ELR (cell line): ENCODE measurements at places on chromosomes 16 and 17.

DNA sequence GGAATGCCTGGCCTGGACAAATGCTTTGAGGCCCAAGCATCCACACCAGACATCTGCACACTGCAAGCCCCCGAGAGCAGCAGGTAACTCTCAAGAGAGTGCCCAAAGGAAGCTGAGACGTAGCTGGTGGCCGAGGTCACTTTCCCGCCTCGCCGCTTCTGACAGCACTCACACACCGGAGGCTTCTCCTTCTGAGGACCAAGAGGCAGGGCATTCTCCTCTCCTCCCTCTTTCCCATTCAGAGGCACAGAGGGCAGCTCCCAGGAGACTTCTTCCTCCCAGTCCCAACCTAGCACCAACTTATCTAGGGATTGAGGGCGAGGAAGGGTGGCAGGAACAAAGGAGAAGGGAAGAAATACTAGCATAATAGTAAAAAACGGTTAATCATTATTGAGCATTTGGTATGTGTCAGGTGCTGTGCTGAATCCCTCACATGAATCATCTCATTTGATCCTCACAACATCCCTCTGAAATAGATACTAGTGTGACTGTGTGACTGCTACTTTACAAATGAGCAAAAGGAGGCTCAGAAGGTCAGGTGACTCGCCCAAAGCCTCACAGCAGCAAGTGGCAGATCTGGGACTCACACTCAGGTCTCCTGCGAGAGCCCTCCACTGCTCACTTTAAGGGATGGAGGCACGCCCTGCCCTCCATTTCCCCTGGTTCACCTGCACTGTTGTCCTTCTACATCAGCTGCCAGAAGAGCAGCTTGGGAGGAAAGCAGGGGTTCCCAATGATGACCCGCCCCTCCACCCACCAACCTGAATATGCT, 41.8 kb downstream of the MYO18A start:
- DNase-seq: peak; percentile 82

DNA sequence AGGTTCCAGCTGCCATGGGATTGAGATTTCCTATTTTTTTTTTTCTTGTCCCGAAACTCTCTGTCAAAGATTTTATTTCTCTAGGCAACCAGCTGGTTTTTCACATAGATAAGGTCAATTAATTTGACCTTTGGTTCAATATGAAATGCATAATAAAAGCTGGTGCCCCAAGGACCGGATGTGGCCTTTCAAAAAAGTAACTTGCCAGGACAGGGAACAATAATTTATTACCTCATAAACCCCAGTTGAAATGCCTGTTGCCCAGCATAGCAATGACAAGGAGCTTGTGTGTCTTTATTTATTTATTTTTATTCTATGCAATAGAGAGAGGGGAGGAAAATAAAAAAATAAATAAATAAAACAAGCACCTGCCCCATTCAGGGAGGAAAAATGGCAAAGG, 472.7 kb downstream of the KCNJ2 start:
- DNase-seq: no peak

DNA sequence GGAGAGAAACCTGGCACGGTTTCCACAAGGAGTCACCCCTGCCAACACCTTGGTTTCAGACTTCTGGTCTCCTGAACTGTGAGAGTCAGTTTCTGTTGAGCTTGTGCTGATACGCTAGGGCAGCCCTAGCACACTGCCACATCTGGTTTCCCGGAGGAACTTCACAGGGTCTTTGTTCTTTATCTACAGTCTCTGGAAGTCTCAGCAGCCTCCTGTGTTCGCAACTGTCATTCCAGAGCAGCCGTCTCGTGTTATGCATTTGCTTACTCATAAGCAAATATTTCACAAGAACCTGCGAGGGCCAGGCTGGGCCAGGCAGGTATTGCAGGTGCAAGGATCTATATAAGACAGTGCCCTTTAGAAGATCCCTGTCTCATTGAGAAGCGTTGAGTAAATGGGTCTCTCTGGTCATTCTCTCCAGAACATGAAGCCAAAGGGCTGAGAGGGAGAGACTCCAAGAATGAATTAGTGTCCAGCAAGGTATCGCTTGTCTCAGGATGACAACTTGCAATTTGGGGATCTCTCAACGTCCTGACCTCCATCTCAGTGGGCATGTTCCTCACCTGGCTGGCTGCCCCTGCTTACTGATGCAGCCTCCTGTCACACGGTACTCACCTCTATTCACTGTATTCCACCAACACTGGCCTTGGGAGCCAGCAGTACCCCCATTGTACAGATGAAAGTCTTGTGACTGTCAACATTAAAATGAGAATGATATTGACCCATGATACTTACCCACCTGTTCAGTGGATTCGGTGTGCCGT, 141.2 kb downstream of the WWOX start:
- DNase-seq: no peak

DNA sequence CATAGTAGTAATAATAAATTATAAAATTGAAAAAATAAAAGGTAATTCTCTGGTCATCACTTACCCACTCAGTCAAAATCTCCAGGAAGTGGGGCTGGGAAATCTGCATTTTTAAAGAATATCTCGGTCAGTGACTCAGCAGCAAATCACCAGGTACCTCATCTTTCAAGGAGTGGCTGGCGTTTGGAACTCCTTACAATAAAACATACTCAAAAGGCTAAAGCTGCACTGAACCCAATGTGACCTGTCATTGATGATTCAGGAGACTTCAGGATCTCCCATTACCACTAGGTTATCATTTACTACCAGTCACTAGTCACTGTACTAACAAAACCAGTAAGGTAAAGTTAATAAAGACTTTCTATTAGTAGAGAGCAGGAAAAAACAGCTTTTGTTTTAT, 21.5 kb upstream of the RFFL start:
- DNase-seq: peak; percentile 95

- DNase-seq: peak; percentile 48
These were observed 2.5 kb upstream of the CORO6 start for GRCh38 chr17:29625037-29625750.

DNA sequence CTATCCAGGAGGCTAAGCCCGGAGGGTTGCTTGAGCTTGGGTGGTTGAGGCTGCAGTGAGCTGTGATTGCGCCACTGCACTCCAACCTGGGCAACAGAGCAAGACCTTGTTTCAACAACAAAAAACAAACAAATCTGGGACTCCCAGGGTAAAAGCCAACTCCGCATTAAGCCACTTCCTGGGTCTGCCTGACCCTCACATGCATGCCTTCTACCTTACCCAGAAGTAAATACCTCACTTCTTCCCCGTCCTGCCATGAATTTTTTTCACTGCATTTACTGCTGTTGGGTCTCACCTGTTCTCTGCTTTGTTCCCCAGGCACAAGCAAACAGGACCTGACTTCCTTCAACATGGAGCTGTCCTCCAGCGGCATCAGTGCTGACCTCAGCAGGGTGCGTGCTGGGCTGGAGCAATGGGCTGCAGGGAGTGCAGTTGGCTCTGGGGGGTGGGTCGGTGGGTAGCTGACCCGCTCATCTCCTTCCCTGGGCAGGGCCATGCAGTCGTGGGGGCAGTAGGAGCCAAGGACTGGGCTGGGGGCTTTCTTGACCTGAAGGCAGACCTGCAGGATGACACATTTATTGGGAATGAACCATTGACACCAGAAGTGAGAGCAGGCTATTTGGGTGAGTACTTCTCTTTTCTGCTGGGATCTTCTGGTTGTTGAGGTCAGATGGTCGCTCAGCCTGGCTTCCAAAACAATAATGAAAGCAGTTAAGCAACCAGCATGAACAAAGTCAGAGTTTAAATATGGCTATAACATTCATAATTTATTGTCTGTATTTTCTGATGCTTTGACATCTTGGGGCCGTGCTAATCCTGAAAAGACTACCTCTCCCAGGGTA, 16.4 kb downstream of the ITGAL start:
- DNase-seq: no peak

DNA sequence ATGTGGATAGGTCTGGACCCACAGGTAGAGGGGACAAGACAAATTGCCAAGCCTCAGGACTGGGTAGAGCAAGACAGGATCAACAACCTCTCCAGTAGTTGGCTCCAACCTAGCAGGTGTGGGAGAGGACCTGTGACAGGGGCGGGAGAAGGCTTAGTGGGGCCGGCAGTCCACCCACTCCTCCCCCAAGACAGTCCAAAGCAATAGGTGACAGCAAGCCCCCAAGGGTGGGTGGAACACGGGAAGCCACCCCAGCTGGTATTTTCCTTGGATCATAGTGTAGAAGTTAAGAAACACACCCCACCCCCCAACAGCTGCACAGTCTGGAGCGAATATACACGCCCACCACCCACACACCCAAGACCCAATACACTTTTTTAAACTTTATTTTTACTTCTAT, 4.1 kb upstream of the STX4 start:
- DNase-seq: no peak

DNA sequence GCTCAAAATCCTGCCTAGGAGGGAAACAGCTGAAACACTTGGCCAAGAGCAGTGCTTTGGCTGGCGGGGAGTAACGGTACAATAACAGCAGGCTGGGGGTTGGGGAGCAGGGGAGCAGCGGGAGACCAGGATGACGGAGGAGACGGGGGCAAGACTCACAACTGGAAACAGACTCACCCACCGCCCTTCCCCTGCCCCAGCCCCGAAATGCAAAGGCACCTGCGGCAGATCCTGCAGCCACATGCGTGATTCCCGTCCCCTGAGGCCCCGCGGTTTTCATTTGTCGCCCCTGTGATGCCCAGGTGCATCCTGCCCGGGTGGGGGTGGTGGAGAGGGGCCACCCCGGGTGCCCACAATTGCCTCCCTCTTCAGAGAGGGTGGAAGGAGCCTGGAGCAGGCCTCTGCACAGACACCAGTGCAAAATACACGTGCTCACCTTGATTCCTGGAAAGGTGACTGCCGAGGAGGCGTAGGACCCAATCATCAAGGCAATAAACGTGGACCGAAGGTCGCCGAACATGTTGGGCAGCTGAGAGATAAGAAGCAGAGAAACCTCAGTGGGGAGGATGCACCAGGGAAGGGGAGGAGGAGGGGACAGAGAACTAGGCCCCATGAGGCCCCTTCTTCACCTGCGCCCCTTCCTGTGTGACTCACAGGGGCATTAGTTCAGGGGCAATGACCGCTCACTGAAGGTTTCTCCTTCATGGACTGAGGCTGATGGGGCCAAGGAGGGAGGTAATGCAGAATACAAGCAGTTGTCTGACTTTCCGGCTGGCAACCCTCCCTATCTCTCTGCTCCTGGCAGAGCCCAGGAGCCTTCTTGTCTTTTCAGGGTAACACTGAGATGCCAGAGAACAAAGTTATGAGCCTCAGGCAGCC, 30.4 kb upstream of the PITPNA start:
- no peak for DNase-seq

GRCh38 chr16:26031286-26031685, 339.5 kb downstream of the HS3ST4 start:
- no peak for DNase-seq

DNA sequence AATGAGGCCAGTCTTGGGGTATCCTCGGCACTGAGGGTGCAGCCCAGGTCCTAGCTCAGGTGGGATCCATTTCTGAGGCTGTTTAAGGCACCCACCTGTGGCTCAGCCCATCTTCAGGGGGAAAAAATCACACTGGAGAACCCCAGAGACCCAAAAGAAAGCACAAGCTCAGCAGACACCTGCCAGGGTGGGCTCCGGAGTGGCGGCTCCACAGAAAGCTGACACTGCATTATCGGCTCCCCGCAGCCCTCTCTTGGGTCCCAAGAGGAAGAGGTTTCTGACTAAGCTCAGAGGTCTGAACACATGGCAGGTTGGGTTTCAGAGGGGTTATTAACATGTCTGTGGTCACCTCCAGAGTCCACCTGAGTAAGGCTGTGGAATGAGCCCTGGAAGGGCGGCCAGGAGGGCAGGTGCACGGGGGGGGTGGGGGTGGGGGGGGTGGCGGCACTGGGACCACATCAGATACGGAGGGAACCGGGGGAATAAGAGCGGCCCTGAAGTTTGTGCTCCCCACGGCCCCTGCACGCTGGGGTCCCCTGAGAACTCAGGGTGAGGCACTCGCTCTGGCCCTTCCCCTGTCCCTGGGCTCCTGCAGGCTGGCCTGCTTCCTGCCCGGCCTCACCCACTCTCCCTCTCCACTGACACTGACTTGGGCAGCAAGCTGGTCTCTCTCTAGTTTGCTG, 79.5 kb downstream of the TIMM22 start:
- DNase-seq: no peak

GRCh38 chr17:61594294-61594825, 3.3 kb upstream of the NACA2 start:
- peak; percentile 50 for DNase-seq

- peak; percentile 83 for DNase-seq
These were observed 21.9 kb upstream of the SSTR2 start for GRCh38 chr17:73142872-73143381.

DNA sequence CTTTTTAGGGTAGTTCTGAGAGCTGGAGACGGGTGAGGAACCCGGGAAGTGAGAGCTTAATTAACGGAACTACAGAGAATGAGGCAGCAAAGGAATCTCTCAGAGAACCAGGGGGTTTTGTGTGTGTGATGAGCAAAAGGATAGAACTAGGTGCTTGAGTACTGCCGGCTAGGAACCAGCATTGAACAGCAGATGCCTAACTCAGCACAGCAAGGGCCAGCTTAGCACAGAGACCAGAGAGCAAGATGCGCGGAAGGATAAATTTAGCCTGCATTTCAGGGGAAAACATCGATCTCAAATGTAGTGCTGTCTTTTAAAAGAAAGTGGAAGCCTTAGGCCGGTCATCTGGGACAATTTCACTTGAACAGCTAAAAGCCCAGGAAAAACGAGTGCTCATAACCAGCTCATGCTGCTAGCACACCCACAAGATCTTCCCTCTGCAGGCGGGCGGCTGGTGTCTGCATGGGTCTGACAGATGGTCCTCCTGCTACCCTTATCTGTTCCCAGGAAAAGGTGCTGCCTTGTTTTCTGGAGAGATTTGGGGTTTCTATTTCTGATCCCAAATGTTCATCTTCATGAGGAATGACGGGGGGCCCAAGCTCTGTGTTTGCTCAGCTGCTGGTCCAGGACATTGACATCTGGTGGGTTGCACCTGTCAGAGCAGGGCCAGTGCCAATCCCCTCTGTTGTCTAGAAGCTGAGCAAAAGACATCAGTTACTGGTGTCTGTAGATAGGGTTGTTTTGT, 103.9 kb downstream of the SOCS1 start:
- no peak for DNase-seq

GRCh38 chr16:12516621-12517309, 286.9 kb downstream of the CPPED1 start:
- no peak for DNase-seq

DNA sequence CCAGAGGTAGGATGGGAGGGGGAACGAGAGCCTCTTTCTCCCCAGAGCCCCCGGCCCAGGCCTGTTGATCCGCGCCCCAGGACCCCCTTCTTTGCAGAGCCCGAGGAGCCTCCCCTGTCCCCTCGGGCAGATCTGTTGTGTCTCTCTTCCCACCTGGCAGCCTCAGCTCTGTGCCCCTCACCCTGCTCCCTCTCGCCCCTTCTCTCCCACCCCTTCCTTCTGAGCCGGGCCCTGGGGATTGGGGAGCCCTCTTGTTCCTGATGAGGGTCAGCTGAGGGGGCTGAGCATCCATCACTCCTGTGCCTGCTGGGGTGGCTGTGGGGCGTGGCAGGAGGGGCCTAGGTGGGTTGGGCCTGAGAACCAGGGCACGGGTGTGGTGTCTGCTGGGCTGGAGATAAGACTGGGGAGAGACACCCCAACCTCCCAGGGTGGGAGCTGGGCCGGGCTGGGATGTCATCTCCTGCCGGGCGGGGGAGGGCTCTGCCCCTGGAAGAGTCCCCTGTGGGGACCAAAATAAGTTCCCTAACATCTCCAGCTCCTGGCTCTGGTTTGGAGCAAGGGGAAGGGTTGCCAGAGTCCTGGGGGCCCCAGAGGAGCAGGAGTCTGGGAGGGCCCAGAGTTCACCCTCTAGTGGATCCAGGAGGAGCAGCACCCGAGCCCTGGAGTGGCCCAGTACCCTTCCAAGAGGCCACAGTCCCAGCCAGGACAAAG, 65.4 kb downstream of the MRC2 start:
- DNase-seq: peak; percentile 66
